Mammary microvascular endothelial cell (primary cell): ENCODE measurements at places on chromosomes 12 and 14. TPM values are rescaled to one million over a fixed set of nuclear protein-coding genes. Genes with fewer than 3 reads are reported as not detected.

Gene CCDC184
- total RNA-seq: not detected in 2 replicates

Gene INF2
- 79.2 and 84.6 TPM in 2 replicates for total RNA-seq

Gene TNFAIP2
- total RNA-seq: 30.5 and 38.6 TPM in 2 replicates

Gene TSHR
- total RNA-seq: not detected in 2 replicates

Gene SIX6
- not detected in 2 replicates for total RNA-seq

Gene CISTR
- total RNA-seq: not detected in 2 replicates

Gene LGR5
- total RNA-seq: not detected in 2 replicates

Gene PPP1CC
- total RNA-seq: 138 and 139 TPM in 2 replicates

Gene GSG1
- total RNA-seq: not detected in 2 replicates

Gene AQP6
- total RNA-seq: not detected in 2 replicates

Gene GLIPR1L1
- total RNA-seq: not detected in 2 replicates
